ENCODE measurements at places on chromosomes 13 and 19.

DNA sequence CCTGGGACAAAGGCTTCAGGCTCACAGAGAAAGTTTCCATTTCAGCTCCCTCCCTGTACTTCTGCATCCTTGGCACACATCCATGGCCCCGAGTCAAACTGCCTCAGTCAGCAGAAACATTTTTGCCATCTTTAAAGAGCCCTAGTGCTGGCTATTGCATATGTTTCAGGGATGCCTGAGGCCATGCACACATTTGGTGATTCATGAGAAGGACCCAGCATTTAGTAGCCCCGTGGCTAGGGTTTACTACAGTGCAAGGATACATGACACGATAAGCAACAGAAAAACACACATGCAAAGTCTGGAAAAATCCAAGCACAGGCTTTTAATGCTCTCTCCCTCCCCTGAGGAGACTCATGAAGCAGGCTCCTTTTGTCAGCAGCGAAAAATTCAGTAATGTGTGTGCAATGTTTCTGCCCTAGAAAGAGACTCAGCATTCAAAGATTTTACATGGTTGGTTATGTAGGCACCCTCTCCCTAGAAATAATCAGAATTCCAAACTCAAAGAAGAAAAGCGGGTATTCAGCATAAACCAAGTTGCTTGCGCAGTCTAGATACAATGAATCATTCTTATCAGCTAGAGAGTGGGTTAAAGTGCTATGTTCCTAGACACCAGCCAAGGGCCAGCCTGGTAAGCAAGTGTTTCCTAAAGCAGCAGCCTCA lies 17.6 kb downstream of the ACOD1 start:
- no peak for DNase-seq

DNA sequence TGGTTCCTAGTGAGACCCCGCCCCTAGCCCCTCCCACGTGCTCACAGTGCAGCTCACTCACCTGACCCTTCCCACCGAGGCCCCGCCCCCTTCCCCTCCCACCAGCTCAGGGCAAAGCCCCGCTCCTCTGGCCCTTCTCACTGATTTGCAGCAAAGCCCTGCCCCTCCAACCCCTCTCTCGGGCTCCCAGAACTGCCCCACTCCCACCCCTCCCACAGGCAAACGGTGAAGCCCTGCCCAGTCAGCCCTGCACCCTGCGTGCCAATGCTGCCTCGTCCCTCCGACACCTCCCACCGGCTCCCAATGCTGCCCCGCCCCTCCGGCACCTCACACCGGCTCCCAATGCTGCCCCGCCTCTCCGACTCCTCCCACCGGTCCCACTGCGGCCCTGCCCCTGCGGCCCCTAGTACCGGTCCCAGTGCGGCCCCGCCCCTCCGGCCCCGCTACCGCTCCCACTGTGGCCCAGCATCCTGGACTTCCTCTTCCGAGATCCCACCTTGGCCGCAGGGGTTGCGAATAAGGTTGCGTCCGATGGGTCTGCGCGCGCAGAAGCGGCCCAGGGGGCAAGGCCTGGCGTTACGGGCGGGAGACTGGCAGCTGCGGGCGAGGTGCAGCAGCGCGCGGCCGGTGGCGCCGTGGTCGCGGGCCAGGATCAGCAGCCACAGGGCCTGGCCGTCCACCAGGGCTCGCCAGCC lies 834 bp downstream of the FBXO27 start:
- DNase-seq = peak; percentile 75

DNA sequence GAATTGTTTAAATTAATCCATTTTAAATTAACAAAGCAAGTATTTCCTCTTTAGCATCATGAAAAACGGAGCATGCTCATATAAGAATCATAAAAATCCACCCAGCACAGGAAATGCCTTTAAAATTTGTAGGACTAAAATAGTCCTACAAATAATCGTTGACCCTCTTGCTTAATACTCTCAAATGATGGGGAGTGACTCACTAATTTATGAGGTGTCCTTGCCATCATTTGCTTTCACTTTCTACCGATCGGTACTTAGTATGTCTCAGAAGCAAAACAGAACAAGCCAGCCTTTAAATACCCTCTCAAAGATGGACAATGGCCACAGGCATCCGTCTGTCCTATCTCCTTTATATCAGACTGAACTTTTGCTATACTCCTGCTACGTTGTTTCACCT lies 97.2 kb downstream of the SUCLA2 start:
- no peak for DNase-seq

DNA sequence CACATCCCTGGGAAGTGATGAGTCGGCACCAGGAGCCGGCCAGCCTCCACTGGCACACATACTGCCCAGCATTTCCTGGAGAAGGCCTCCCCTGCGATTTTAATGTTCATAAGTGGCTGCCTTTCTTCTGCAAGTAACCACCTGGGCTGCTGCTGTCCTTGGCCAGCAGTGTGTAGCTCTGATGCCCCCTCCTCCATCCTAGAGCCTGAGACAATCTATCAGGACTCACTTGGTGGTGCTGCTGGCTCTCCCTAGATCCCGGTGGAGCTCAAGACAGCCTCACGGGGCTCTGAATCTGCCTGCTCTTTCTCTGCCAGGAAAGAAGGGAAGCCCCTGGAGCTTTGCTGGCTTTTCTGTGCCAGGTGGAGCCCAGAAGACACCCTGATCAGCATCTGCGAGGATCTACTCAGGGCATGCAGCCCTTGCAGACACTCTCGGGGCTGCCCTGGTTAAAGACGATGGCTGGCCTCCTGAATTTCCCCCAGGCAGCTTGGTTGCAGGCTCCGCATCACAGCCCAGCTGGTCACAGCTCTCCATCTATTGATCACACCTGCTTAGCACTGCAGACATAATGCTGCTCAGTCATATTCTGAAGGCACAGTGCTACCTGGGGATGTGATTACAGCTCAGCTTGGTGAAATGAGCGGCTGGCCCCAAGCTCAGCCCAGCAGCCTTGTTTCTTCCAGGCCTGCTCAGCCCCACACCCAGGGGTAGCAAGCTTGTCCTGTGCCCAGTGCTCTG lies 122.3 kb downstream of the ZDHHC20 start:
- no peak for DNase-seq

- no peak for DNase-seq
These were observed 81.9 kb downstream of the SLC6A16 start for GRCh38 chr19:49243129-49243528.

GRCh38 chr13:40178130-40178529 lies 488.3 kb downstream of the FOXO1 start:
- DNase-seq = no peak

GRCh38 chr19:39053276-39054090 lies 21.1 kb upstream of the FBXO27 start:
- DNase-seq = no peak

- DNase-seq = no peak
These were observed 14.6 kb downstream of the DCUN1D2 start for GRCh38 chr13:113475911-113476310.

Data from activated effector memory CD4-positive, alpha-beta T cell treated with Interleukin-2 at 50 U/mL for 16 hours (primary cell).